ENCODE measurements at places on chromosomes 7 and 10.

- ATAC-seq: peak; percentile 4
Observed at GRCh38 chr7:151013356-151013732, 10.9 kb downstream of the ATG9B start.

- ATAC-seq: no peak
Observed at GRCh38 chr10:104824380-104825006, 183.4 kb downstream of the SORCS3 start.

- ATAC-seq: no peak
Observed at GRCh38 chr7:28698840-28699239, 259.3 kb downstream of the TRIL start.

GRCh38 chr7:69635555-69636185 lies 37.4 kb downstream of the AUTS2 start:
- no peak for ATAC-seq

DNA sequence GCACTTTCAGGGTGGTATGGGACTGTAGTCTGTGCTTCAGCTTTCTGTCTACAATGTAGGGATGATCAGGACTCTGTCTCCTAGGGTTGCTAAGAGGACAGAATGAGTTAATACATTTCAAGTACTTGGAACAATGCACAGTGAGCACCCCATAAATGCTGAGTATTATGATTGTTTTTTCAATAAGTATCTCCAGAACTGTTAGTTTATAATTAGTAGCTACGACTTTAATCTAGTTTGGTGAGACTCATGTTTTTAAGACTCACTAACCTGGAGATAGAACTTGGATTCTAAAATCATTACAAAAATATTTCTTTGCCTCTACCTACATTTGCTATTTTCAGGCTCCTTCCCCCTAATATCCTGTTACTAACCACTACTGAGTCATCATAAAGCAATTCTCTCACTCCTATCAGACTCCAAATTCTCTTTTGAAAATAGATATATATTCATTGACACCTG lies 95.3 kb downstream of the CPED1 start:
- ATAC-seq: no peak

- ATAC-seq: peak; percentile 71
Observed at GRCh38 chr7:1086588-1087464, 1.1 kb upstream of the GPER1 start.

GRCh38 chr10:4780782-4781181 lies 45.2 kb upstream of the AKR1E2 start:
- ATAC-seq: no peak

GRCh38 chr7:128831178-128831993 lies 1.2 kb downstream of the FLNC start:
- ATAC-seq: no peak

- peak; percentile 61 for ATAC-seq
Observed at GRCh38 chr10:95841661-95842498, 65.9 kb upstream of the CC2D2B start.

DNA sequence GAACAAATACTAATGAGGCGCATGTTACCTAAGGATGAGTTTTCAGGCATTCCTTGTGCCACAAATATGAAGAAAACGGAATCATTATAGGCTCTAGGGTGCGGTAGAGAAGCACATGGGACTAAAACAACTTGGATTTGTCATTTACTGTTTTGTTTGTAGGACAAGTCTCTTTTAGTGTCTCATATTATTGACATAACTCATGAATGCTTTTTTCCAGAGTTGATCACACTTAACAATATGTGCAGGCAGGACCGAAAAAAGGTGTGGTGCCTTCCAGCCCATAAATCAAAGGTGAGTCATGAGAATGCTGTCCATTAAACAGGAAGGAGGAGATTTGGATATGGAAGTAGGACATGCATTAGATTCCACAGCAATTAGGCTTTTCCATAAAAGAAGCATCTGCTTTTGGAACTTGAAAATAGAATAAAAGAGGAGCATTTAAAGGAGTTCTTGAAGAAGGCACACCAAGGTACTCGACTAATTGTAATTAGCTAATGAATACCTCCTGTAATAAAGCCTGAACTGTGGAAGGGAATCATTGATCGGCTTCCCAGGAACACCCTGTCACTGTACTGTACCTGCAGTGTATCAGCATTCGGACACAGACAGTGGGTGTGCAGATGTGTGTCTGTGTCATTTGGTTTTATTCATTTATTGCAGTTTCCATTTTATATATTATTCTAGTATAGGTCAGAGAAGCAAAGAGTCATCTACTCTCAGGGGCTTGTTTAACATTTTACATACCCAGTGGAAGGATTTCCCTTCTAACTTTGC lies 119.7 kb upstream of the KLF14 start:
- no peak for ATAC-seq
